ENCODE measurements at places on chromosomes 2 and 18. TPM values are rescaled to one million over a fixed set of nuclear protein-coding genes. Genes with fewer than 3 reads are reported as not detected.

DNA sequence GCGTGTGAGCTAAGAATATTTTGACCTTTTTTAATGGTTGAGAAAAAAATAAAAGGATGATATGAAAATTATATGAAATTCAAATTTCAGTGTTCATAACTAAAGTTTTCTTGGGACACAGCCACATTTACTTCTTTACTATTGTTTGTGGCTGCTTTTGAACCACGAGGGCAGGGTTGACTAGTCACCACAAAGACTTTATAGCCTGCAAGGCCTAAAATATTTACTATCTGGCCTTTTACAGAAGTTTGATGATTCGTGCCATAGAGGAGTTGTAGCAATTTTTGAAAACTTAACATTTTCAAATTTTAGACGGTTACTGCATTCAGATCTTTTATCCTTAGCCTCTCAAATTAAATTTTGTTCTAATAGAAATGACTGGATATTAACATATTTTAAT is 69.9 kb downstream of the LIMS1 start:
- DNase-seq = no peak

DNA sequence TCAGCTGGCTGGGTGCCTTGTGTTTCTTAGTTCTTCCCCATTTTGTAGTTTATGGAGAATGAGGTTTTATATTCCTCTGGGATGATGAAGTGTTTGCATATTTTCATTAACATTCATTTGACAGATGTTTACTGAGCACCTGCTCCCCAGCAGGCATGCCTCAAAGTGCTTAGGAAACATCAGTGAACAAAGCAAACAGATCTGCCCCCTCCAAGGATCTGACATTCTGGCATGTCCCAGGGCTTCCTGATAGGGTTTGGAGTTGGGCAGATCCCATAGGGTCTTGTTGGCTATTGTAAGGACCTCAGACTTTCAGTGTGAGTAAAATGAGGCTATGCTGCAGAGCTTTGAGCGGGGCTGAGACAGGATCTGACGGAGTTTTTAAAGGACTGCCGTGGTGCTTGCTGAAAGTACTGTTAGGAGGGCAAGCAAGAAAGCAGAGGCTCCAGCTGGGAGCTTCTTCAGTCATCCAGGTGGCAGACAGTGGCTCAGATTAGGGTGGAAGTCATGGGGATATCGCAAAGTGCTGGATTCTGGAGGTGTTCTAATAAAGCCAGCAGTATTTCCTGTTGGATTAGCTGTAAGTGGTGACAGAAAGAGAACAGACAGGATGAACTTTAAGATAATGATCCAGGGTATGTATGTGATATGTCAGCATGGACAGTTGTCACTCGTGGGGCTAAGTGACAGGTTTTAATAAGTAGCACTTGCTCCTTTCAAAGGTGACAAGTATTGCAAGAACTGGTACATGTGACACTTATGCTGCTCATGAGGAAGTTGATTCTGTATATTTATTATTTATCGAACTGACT is 11.3 kb upstream of the IAH1 start:
- no peak for DNase-seq

- DNase-seq = no peak
These were observed 114.3 kb downstream of the MGAT5 start for GRCh38 chr2:134368009-134368817.

- peak; percentile 86 for DNase-seq
These were observed at the start of gene IER3IP1 for GRCh38 chr18:47175898-47176575. TSS of gene IER3IP1 (minus strand) at chr18:47176364. CDS start at chr18:47176277, 87 bp downstream.

GRCh38 chr2:180472133-180472532 is 465.0 kb upstream of the CWC22 start:
- DNase-seq = no peak

Gene PUS10
- total RNA-seq = 7.0 TPM

Gene RAB6C
- total RNA-seq = not detected

Measured in CD4-positive, alpha-beta memory T cell (primary cell).